ENCODE measurements at places on chromosomes 13 and 19.

GRCh38 chr19:48588670-48589401 lies 17.7 kb upstream of the SPACA4 start:
- DNase-seq = no peak

DNA sequence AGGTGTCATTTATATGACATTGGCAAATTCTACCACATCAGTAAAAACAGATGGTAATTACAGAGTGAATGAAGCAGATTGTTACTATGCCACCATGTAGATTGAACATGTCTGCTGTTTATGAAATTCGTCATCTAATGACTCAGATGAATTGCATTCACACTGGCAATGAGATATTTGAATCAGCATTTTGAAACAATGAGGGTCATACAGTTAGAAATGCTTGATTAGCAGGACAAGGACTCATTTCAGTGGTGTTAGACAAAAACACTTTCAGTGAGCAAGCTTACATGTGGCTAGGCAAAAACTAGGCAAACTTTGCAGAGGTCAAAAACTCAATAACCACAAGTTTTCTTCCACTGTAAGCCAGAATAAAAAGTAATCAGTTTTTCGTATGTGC lies 1165.0 kb downstream of the SLITRK1 start:
- no peak for DNase-seq

- no peak for DNase-seq
Measured at GRCh38 chr19:3668331-3669081, 31.8 kb downstream of the PIP5K1C start.

GRCh38 chr13:51222037-51222685 lies at the start of gene FAM124A:
Gene FAM124A, plus strand, starts transcription at chr13:51222398. Its CDS starts 104 bp downstream, at chr13:51222502.
- no peak for DNase-seq

DNA sequence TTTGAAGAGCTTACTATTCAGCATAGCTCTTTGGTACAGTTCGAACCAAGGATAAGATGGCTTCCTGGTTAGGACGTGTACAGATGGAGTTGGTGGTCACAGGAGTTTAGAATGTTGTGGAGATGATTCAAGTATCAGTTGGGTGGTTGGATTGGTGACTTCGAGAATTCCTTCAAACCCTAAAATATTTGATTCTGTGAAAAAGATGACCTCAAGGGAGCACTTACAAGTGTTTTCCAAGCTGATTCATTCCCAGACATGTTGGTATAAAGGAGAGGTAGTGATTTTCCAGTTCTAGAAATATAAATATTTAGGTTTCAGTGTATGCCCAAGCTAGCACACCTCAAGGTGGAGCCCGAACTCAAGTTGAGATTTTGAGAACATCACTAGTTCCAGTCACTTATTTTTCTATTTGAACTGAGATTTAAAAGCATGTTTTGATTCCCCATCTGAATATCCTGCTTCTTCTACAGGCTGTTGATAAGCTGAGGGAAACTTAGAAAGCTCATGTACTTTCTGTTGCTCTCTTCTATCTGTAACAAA lies 306.1 kb downstream of the DCT start:
- no peak for DNase-seq

GRCh38 chr13:30371649-30372265 lies 50.5 kb upstream of the UBE2L5 start:
- peak; percentile 29 for DNase-seq

GRCh38 chr13:57858376-57858775 lies 226.8 kb downstream of the PCDH17 start:
- no peak for DNase-seq

DNA sequence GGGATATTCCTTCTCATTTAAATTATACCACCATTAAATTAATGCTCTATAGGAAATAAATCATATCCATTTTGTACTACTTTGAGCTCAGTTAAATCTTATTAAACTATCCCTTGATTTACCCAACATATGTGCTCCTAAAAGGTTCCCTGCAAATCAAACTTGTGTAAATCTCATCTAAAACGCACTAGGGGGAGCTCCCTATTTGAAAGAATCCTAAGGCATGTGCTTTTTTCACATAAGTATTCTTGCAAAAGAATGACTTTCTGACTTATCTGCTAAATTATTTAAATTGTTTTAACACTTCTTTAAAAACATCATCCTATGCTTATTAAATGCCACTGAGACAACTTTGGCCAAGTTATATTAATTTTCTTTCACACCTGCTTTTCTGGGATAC lies 7.9 kb downstream of the INTS6 start:
- no peak for DNase-seq

DNA sequence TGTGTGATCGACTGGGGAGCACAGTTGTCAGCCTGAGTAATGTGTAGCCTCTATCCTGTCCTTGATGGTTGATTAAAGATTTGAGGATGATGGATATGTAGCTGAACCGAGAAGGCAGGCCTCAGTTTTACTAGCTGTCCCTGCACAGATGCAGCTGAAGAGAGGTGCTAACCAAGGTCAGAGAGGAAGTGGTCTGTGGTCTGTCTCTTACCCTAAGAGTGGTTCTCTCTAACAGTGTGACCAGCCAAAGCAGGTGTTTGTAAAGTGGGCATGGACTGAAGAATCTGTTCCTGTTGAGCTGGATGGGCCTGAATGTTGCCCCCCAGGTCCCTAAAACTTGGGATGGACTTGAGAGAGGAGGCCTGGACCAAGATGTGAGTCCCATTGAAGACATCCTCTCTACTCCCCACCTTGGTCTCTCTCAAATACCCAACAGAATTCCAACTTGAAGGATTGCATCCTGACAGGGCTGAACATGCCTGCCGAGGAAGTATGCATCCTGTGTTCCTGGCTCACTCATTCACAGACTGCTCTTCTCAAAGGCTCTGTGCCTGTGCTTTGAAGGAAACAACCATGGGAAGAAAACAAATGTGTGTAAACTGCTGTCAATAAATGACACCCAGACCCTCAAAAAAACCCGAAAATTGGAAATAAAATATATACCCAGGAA lies 223.8 kb downstream of the MAB21L1 start:
- no peak for DNase-seq

- DNase-seq = no peak
Measured at GRCh38 chr13:23794267-23795161, 94.7 kb downstream of the MIPEP start.

DNA sequence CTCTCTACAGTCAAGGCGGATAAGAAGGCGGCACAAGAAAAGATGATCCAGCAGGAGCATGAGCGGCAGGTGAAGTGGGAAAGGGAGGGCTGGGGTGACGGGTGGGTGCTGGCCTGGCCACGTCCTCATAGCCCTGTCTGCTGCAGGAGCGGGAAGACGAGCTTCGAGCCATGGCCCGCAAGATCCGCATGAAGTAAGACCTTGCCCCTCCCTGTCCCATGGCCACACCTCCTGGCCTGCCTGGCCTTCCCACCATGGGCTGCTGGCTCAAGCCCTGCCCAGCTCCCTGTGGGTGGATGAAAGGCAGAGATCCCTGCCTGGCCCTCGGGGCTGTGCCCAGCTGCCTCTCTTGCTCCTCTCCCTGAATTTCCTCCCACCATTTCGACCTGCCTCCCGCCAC lies 7.2 kb downstream of the ZNF296 start:
- no peak for DNase-seq

- no peak for DNase-seq
Measured at GRCh38 chr19:5881543-5882299, 11.4 kb upstream of the FUT5 start.

DNA sequence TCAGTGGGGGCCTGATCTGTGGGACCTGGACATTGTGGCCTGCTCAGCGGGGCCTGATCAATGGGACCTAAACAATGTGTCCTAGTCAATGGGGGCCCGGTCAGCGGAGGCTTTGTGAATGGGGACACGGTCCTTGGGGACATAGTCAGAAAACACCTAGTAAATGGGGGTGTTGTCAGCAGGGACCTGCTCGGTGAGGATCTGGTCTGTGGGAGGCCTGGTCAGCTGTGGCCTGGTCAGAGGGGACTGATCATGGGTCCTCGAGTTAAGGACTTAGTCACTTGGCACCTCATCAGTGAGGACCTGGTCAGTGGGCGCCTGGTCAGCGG lies 44.5 kb upstream of the TPM4 start:
- DNase-seq = no peak

DNA sequence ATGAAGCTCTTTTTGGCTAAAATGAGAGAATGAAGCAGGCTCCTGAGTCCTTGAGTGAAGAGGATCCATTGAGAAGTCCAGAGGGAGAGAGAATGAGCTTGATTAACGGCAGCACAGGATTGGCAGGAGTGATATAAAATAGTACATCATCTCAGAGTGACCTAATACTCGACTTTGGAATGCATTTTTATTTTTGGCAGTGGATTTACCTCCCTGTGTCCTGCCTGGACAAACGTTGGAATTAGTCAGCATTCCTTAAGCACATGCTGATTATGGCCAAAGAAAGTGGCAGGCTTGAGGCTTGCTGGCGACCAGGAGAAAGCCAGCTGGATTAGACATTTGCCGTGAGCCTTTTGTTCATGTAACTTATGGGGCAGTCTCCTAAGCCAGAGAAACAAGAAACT lies 22.9 kb downstream of the LRCH1 start:
- DNase-seq = no peak

DNA sequence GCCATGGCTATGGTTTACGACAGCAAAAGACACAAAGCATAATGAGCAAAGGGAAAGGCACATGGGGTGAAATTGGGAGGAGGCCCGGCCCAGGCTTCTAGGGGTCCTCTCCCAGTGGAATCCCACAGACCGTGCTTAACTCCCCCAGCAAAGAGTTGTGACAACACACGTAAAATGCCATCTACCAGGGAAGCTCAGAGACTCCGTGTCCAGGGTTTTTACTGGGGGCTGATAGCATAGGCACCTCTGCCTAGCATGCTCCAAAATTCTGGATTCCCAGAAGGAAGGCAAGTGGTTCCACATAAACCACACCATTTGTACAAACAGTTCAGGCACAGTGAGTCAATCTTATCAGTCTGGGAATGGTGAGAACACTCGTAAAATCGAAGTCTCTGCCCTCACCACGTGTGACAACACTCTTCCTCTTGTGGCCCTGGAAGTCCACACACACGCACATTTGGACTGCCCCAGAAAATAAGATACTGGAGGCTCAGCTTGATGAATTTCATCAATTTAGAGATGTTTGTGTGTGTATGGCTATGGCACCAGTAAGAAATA lies 34.9 kb downstream of the RHPN2 start:
- no peak for DNase-seq

DNA sequence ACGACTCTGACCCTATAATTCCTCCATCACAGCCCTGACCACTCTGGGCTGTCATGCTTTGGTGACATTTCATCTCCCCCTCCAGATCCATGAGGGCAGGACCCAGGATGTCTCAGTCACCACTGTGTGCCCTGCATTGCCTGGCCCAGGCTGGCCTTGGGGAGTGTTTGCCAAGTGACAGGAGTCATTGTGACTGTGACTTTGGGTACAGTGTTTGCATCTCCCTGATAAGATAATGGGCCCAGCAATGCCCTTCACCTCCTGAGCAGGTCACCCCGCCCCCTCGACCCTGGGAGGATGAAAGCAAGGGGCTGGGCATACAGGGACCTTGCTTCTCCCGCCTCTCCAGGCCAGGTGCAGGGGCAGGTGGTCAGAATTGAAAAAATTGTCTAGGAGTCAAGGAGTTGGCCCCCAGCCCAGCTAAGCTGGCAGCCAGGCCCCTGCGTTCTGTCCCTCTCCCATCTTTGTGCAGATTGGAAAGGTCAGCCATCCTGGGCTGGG lies 5.9 kb upstream of the ATP4A start:
- no peak for DNase-seq

- no peak for DNase-seq
Measured at GRCh38 chr13:33828431-33829129, 10.6 kb downstream of the RFC3 start.

Data from esophagus squamous epithelium (tissue), 5 donors.